ENCODE measurements at places on chromosomes 7 and 10. TPM values are rescaled to one million over a fixed set of nuclear protein-coding genes. Genes with fewer than 3 reads are reported as not detected.

DNA sequence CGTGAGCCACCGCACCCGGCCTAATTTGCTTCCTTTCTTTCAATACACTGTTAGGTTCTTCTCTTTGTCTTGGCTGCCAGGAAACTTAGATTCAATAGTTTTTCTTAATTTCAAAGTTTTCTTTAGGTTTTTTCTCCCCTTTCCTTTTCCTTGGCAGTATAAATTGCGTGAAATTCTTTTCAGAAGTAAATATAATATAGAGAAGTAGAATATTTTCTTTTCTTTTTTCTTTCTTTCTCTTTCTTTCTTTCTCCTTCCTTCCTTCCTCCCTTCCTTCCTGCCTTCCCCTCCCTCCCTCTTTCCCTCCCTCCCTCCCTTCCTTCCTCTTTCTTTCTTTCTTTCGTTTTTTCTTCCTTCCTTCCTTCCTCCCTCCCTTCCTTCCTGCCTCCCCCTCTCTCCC is 1.7 kb downstream of the LRGUK start:
- no peak for DNase-seq

Gene SPDYE6
- not detected for polyA plus RNA-seq

Gene LFNG
- polyA plus RNA-seq = 10.7 TPM

- DNase-seq = no peak
These were observed 101.9 kb upstream of the PIP4K2A start for GRCh38 chr10:22816298-22816653.

Gene VAX1
- not detected for polyA plus RNA-seq

Gene EVX1
- 2.0 TPM for polyA plus RNA-seq

Gene HYAL4
- polyA plus RNA-seq = not detected

GRCh38 chr10:79333513-79333912 is 13.8 kb upstream of the PPIF start:
- DNase-seq = no peak

- no peak for DNase-seq
These were observed 179.0 kb downstream of the POM121L12 start for GRCh38 chr7:53214463-53214862.

DNA sequence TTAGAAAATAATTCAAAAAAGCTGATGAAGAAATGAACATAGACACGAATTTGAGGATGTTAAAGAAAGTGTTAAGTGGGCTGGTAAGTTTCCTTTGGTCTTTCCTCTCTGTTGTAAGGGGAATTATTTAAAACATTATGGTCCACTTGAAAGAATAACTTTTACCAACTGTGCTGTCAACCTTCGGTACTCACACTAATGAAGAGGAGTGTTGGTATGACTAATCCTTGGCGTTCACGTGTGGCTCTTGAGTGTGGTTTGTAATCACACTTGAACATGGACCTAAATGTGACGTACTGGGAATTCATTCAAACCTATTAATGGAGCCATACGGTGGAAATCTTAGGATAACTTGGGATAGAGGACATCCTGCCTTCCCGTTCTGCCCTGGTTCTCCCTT is 41.3 kb downstream of the TBXAS1 start:
- DNase-seq = no peak

Gene PNLIPRP1
- polyA plus RNA-seq = 0.11 TPM

- no peak for DNase-seq
These were observed 24.7 kb upstream of the DPYSL4 start for GRCh38 chr10:132162021-132162531.

Gene FRMPD2
- 0.10 TPM for polyA plus RNA-seq

DNA sequence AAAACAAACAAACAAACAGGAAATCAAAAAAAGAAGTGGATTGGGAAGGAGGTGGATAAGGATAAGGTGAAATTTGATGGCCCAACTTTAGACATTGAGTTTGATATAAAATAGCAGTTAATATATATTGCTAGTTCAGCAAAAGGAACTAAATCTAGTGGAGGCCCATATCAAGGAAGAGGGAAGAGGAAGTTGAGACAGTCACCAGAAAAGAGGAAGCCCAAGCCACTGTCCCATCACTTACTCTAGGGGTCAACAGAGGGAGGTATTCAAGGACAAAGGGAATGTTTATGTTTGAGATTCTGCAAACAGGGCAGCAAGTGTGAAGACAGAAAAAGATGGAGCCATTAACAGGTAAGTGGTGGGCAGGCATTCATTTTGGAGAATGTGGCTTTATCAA is 3.7 kb downstream of the LAMTOR4 start:
- DNase-seq = no peak

DNA sequence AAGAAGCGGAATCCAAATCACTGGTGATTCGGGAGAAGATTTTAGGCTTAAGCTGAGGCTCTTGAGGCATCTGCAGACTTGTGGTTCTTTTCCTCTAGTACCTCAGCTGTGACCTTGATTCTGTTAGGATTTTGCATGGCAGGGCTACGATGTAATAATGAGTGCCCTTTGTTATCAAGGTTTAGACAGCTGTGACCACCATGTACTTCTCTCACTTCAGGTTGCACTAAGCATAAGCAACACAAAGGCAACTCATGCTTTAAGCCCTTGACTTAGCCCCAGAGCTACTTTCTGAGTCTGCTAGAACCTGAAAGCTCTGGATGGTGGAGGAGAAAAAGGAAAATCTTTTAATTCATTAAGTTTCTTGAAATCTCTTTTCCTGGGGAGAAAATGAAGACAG is 1052.3 kb upstream of the PHF14 start:
- DNase-seq = no peak

GRCh38 chr7:6658618-6659345 is 21.7 kb downstream of the ZNF316 start:
- no peak for DNase-seq

Gene HMX2
- not detected for polyA plus RNA-seq

GRCh38 chr10:18246967-18247366 is 106.7 kb downstream of the CACNB2 start:
- no peak for DNase-seq

Gene UBTD1
- polyA plus RNA-seq = 23.6 TPM

- no peak for DNase-seq
These were observed 532.4 kb downstream of the INHBA start for GRCh38 chr7:41170466-41170865.

- no peak for DNase-seq
These were observed 41.6 kb downstream of the BMPR1A start for GRCh38 chr10:86798025-86798424.

GRCh38 chr10:119680650-119681081 is 29.5 kb downstream of the BAG3 start:
- DNase-seq = no peak

Gene SP8
- polyA plus RNA-seq = not detected

DNA sequence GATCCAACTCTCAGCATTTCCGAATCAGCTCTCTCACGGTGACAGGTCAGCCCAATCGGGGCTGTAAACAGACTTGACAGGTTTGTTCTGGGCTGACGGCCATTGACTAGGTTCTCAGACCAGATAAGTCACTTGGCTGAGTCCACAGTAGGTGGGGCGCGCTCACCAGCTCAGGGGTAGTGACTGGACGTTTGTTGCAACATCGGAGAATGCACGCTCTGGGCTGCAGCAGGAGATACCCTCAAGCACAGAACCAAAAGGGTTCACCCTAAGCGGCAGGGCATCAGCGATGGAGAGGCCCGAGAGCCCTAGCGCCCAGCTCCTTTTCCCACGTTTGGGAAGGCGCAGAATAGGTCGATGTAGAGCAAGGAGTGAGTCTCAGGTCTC is 1.8 kb downstream of the KLLN start:
- no peak for DNase-seq

DNA sequence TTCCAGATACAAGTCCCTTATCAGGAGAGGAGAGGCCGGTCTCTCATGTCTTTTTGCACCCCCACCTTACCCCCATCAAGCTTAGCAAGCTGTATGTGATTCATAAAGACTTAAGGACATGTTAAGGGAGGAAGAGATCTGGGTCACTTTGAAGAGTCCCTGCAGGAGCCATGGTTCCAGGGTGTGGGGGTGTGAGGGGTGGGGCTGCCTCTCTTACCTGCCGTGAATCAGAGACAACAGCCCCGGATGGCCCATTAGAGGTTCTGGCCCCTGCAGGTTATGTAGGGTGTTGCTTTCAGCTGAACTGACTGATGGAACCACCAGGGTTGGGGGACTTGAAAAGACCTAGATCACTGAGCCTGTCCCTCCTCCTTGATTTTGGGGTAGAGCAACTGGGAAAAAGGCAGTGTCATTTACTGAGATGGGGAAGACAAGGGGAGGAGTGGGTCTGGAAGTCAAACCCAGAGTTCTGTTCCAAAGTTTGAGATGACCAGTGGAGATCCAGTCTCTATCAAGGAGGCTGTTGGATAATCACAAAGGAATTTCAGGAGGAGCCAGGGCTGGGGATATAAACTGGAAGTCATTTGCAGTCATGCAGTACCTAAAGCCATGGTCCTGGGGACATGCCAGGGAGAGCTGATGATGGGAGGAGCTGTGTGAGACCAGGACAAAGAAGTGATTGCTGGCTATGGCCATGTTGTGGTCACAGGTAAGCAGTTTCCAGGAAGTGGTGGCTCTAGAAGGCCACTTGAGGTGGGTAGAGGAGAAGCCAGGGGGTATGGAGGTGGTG is 23.1 kb downstream of the ADAMTS14 start:
- DNase-seq = no peak

DNA sequence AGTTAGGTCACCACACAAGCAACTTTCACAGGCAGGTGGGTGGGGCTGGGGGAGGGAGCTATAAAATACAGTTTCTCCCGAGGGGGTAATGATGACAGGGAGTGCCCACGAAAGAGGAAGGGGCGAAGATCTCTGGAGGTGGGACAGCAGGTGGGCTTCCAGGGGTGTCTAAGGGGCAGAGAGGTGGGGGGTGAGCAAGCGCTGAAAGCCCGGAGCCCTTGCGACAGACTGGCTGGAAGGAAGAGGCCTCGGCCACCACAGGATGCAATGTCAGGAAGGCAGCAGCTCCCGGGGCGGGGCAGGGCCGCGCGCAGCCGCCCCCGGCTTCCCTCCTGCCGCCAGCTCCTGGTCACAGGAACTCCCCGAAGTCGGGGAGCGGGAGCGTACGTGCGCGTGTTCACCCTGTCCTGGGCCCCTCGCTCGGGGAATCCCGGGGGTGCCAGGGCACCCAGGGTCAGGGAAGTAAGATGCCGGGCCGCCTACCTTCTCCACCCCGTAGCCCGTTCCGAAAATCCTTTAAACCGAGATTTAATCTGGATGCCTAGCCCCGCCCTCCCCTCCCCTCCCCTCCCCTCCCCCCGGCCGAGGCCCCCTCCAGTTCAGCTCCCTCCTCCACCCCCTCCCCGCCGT is 105.2 kb upstream of the PPIF start:
- no peak for DNase-seq

- DNase-seq = no peak
These were observed 112.4 kb downstream of the ANKRD26 start for GRCh38 chr10:26987851-26988250.

Gene CACNA2D1
- polyA plus RNA-seq = 18.7 TPM

DNA sequence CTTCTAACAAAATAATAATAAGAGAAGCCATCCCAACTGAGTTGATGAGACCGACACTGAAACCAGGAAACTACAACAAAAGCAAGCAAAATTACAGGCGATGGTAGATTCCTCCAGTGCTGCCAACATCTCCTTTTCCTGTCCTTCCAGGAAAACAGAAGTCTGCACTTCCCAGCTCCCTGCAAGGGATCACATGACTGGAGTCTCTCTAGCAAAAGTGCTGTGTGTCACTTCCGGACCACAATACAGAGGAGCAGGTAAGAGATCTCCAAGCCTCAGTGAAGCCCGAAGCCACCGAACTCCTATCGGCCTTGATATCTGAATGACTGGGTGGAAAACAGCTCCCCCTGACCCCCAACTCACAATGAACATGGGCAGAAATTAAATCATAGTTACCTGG is 63.2 kb downstream of the SMURF1 start:
- DNase-seq = no peak

- DNase-seq = no peak
These were observed 93.7 kb downstream of the ELAPOR2 start for GRCh38 chr7:86965727-86966120.

- no peak for DNase-seq
These were observed 8.6 kb upstream of the IRF5 start for GRCh38 chr7:128928882-128929788.

Gene PGAM2
- polyA plus RNA-seq = 0.71 TPM

- no peak for DNase-seq
These were observed 141.6 kb downstream of the CAMK1D start for GRCh38 chr10:12490963-12491362.

GRCh38 chr10:54650547-54650946 is 150.5 kb downstream of the PCDH15 start:
- DNase-seq = no peak

DNA sequence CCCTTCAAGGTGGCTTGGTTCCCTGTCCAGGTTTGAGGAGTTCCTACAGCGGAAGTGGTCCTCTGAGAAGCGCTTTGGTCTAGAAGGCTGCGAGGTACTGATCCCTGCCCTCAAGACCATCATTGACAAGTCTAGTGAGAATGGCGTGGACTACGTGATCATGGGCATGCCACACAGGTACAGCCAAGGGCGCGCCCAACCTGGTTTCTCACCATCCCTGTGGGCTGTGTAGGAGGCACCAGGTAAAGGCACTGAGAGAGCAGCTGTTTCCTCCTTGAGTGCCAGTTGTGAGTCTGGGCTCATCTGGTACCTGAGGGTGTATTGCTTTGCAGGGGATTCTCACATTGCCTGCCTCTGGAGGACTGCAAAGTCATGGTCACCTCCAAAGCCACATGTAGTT is 68.0 kb downstream of the OGDH start:
- no peak for DNase-seq

Gene HOXA9
- polyA plus RNA-seq = 20.5 TPM

GRCh38 chr7:91837397-91838070 is 43.0 kb downstream of the MTERF1 start:
- DNase-seq = no peak

Gene SPDYE9
- not detected for polyA plus RNA-seq

GRCh38 chr7:14787551-14787950 is 115.0 kb downstream of the DGKB start:
- DNase-seq = no peak

Gene C10orf120
- not detected for polyA plus RNA-seq

DNA sequence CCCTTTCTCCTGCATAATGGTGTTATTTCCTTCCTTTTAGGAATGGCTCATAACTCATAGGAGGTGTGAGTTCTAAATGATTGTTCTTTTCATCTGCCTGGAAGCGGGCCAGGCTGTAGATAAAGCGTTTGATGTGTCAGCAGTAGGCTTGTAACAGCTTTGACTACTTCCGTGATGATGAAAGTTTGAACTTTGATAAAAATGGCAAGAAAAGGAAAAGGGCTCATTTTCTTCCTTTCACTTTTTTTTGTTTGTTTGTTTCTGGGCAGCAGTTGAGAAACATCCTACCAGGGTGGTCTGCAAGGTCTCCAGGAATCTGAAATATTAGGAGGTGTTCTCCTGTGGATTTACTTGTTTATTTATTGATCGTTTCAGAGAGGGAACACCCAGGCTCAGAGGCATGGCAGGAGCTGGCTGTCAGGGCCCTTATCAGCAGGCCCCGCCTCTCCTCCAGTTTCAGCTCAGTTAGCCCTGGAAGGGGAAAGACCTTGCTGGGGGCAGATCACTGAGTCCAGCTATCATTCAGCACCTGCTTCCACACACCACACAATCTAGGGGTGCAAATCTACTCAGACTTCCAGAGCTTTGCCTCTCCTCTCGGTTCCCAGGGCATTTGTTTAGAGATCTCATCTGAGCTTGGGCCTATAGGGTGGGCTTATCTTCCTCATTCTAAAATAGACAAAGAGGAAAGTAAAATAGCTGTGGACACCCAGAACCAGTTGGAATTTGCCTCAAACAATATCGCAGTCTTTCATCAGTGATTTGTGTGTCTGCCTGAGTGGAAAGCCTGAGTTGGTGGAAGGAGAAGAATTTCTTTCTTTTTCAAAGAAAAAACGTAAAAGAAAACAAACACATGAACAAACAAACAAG is 130.9 kb downstream of the BMPER start:
- no peak for DNase-seq

Gene HIBADH
- polyA plus RNA-seq = 47.0 TPM

Gene ZNF92
- polyA plus RNA-seq = 3.0 TPM

Gene ASAH2
- 0.85 TPM for polyA plus RNA-seq
